ENCODE measurements at places on chromosomes 1 and 21.

DNA sequence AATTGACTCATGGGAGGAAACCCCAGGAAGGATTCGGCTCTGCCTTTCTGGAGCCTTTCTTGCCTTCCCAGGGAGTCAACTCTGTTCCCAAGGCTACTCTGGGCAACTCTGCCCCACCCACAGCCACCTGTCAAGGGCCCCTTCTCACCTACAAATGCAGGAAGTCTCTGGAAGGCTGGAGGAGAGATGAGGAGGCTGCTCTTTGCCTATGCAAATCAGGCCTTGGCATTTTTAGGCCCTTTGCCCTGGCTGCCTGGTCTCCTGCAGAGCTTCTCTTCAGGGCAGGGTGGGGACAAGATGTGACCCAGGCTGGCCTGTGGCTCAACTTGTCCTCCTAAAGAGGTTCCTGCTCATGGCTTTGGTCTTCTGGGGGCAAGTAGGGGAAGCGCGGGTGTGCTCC lies 5.4 kb downstream of the SLC6A9 start:
- DNase-seq = no peak

DNA sequence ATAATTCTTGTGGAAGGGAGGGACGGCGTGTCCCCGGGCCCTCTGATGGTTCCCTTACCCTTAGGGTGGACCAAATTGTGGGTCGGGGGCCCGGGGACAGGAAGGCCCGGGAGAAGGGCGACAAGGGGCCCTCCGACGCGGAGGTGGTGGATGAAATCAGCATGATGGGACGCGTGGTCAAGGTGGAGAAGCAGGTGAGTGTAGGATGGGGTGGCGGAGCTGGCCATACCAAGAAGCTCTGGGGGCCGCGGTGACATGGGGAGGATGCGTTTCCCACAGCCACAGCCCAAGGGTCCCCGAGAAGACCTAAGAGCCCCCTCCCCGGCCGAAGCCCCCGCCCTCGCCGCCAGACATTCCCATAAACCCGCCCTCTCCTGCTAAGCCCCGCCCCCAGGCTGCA lies 24.6 kb downstream of the CITED4 start:
- no peak for DNase-seq

- no peak for DNase-seq
Observed at GRCh38 chr1:67931198-67931597, 97.9 kb upstream of the GNG12 start.

DNA sequence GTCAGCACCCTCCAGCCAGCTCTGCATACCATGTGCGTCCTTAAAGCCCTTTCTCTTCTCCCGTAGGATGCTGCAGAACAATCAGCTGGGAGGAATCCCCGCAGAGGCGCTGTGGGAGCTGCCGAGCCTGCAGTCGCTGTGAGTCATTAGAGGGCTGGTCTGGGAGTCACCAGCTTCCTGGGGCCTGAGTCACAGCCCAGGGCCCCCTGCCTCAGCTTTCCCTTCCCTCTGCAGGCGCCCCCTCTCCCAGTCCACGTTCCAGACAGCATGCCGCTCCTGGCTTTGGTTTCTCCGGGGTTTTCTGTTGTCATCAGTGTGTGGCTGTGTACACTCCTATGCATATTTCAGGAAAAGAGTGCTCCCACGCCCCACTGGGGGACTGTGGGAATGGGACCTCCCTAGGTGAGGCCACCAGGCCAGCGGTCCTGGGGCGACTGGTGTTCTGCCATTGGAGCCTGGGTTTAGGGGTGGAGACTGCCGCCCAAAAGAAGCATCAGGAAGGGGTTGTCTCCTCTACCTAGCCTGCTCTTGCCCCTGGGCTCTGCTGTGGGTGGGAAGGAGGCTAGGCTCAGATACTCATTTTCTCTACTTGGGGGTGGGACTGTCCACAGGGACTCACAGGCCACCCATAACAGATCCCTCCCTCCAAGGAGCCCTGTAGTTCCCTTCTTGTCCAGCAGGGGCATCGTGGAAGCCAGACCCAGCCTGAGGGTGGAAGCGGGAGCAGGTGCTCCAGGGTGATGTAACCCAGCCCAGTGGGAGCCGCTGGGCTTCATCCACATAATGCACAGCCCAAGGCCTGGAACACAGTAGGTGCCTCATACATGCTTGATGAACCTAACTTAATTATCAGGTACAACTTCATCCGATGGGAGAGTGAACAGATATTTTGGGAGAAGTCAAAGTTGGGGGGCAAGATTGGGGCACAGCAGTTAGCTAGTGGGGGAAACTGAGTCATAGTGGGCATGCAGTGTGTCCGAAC lies 42.5 kb downstream of the LGR6 start:
- peak; percentile 68 for DNase-seq

DNA sequence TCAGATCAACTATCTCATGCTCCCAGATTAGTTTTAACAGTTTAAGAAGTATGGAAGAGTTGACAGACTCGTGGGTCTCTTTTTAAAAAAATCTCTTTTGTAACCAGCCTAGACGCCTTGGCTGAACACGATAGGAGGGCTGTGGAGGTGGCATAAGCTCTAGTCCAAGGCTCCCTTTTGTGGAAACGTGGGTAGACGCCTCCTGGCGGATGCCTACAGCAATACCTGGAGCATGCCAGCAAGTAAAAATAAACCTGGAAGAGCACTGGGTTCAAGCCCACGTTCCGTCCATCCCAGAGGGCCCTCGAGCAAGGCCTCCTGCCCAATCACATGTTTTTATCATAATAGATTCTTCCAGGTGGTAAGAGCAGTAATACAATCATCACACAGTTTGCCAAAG lies 87.9 kb downstream of the RGS7 start:
- no peak for DNase-seq

DNA sequence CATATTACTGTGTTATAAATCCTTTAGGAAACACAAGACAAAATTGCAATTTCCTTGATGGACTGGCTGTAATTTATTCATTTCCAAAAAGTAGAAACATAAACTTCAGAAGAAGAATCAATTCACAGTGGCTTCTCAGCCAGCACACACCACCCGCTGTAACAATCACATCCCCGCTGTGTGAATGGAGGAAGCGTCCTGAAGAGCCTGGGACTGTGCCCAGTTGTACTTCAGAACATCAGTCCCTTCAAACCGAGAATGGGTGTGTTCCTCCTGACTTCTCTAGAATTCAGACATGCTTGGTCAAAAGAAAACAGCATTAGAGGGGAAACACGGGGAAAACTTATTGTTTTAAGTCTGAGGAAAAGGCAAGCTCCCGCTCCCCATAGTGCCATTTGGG lies 28.8 kb upstream of the CD84 start:
- no peak for DNase-seq

All from HFF-Myc (cell line).